ENCODE measurements at places on chromosomes 1 and 21. TPM values are rescaled to one million over a fixed set of nuclear protein-coding genes. Genes with fewer than 3 reads are reported as not detected.

DNA sequence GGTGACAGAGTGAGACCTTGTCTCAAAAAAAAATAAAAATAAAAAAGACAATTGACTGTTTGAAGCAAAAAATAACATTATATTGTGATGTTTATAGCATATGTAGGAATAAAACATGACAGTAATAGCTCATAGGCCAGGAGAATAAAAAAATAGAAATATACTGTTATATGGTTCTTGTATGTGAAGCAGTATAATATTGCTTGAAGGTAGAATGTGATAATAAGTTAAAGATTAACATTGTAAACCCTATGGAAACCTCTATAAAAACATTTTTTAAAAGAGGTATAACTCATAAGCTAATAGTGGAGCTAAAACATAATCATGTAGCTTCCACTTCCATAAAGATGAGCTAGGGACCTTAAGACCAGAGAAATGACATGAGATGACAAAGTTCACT, 23.5 kb downstream of the GJA4 start:
- DNase-seq: no peak
- H3K4me3 ChIP-seq: no peak overlapping the region
- H3K27ac ChIP-seq: no peak overlapping the region
- no peaks in the 10 kb centered on the region for H3K27me3 ChIP-seq
- no peaks in the 10 kb centered on the region for H3K4me1 ChIP-seq
- H3K36me3 ChIP-seq: no peaks in the 10 kb centered on the region

DNA sequence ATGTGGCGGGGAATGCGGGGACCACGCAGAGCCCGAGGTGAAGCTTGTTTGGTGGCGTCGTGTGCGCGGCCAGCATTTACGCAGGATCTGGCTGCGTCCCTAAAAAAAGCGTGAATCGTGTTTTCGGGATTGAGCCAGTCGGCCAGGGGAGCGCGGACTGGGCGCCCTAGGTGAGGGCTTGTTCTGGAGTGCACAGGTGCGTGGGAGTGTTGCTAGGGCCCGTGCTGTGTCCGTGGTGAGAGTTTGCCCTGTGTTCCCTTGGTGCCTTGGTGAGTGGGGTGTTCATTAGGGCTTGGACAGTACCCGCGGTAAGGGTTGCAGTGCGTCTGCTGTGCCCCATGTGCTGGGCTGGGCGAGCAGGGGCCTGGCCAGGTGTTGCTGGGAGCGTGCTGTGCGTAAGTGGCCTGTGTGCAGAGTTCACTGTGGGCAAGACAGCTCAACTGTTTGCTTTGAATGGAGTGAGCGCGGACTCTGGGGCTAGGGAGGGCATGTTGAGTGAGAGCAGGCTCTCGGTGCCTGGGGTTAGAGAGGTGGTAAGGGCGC, 673 bp downstream of the CD46 start:
- H3K4me3 ChIP-seq: peak overlapping the region; percentile 88
- H3K36me3 ChIP-seq: peaks cover 5% of the 10 kb centered on the region
- DNase-seq: peak; percentile 33
- H3K4me1 ChIP-seq: peaks cover 17% of the 10 kb centered on the region
- H3K27me3 ChIP-seq: no peaks in the 10 kb centered on the region

DNA sequence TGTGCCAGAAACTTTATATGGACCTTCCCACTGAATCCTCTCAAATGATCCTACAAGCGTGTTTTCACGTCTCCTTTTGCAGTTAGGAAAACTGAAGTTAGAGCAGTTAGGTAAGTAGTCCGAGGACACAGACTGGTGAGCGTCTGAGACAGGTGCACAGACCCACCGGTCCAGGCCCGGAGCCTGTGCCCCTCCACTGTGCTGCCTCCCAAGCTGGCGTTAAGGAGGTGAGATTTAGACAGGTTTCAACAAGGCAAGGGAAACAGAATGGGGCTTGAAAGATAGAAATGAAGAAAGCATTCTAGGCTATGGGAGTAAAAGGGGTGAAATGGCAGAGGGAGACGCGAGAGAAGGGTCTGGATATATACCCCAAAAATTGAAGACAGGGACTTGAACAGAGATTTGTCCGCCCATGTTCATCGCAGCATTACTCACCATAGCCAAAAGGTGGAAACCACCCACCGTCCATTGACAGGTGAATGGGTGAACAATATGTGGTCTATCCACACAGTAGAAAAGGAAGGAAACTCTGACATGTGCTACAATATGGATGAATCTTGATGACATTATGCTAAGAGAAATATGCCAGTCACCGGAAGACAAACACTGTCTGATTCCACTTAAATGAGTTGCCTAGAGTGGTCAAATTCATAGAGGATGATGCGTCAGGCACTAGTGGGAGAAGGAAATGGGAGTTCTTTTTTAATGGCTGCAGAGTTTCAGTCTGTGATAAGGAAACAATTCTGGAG, 15.7 kb upstream of the PKP1 start:
- no peak overlapping the region for H3K4me3 ChIP-seq
- no peaks in the 10 kb centered on the region for H3K36me3 ChIP-seq
- no peaks in the 10 kb centered on the region for H3K4me1 ChIP-seq
- no peaks in the 10 kb centered on the region for H3K27me3 ChIP-seq
- no peak for DNase-seq
- H3K27ac ChIP-seq: no peak overlapping the region

Gene FTCD
- not detected for total RNA-seq

Gene TRAF3IP3
- 354 TPM for total RNA-seq

DNA sequence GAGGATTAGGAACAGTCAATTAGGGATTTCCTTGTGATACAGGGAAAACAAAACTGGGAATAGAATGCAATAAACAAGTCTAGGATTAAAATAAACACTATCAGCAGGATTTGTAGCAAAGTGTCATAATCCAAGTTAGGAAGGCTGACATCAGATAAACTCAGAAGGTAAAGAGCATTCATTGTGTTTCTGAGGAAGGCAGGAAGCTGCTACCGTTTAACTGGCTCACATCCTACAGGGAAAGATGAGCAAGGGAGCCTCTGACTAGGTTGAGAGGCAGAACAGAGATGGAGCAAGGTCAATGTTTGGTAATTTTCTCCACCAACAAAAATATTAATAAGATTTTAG, 124.7 kb downstream of the POU2F1 start:
- no peak overlapping the region for H3K4me3 ChIP-seq
- no peaks in the 10 kb centered on the region for H3K27me3 ChIP-seq
- no peaks in the 10 kb centered on the region for H3K36me3 ChIP-seq
- no peak overlapping the region for H3K27ac ChIP-seq
- no peaks in the 10 kb centered on the region for H3K4me1 ChIP-seq

Gene KRTAP15-1
- not detected for total RNA-seq

Gene CA6
- total RNA-seq: not detected

Data from natural killer cell (primary cell).